Calu3 (cell line): ENCODE measurements at places on chromosomes 12 and 14. TPM values are rescaled to one million over a fixed set of nuclear protein-coding genes. Genes with fewer than 3 reads are reported as not detected.

DNA sequence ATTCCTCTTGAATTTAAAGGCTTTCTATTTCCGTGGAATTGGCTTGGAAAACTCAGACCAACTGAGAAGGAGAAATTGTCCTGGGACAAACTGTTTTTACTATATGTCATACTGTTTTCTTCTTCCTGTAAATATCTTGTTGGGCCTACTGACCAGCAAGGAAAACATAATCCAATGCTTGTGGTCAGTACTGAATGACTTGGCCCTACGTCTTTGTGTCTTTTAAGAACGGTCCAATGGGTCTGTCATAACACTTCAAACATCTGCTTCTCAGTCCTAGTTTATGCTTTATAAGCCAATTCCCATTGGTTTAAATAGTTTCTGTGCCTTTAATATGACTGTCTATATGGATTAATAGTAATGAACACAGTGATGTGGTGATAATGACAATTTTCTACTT, 248.5 kb upstream of the DDHD1 start:
- DNase-seq: no peak

DNA sequence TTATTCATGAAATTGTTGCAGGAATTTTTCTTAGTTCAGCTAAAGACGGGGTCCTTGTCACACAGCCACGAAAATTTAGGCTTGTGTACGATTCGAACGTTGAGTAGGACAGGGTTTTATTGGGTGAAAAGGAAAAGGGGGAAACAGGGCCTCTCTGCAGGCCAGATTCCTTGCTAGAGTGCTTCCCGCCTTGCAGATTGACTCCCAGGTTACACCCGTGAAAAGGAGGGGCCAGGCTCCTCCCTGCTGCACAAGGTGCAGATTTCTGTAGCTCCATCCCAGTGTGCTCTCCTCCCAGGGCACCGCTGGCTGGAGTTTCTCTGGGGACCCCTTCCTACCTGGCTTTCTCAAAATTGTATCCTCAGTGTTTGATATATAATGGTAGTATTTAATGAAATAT, 221.5 kb downstream of the ERC1 start:
- DNase-seq: no peak

GRCh38 chr14:67778792-67779191, 37.6 kb downstream of the ZFYVE26 start:
- no peak for DNase-seq

DNA sequence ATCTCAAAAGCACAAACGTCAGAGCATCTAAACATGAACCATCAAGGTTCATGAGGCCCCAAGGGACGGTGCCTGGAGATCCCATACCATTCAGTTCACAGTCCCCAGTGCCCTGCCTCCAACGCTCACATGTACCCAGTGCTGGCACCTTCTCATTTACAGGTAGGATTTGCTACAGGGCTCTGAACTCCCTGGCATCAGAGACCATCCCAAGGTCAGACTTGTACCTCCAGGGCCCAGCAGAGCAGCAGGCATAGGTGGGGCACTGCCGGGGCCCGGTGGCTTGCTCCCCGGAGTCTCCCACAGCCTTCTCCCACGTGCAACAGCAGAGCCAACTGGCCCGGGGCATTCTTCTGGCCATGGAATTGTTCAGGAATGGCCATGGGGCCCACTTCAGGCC, 114.8 kb downstream of the BCL11B start:
- no peak for DNase-seq

DNA sequence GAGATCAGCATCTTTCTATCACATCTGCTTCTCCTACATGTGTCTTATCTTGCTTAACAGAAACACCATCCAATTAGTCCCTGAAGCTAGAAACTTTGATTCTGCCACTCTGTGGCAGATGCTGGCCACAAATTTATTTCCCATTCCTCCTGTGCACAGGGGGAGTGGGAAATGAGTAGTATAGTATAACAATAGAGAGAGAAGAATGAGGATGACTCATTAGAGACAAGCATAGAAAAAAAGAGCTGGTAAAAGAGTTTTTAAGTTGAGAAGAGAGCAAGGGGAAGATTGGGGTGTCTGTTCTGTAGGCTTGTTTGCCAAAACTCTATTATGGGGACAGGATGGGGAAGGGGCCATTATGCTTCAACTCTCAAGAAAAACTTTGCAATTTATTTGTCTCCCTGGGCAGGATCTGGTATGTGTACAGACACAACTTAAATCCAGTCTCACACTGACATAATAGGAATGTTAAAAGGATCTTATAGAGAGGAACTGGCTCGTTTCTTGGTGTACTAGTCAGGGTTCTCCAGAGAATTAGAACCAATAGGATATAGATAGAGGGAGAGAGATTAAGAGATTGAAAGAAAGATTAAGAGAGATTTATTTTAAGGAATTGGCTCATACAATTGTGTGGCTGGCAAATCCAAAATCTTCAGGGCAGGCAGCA, 142.6 kb upstream of the CPSF6 start:
- no peak for DNase-seq

GRCh38 chr12:103144278-103144677, 186.8 kb downstream of the ASCL1 start:
- no peak for DNase-seq

DNA sequence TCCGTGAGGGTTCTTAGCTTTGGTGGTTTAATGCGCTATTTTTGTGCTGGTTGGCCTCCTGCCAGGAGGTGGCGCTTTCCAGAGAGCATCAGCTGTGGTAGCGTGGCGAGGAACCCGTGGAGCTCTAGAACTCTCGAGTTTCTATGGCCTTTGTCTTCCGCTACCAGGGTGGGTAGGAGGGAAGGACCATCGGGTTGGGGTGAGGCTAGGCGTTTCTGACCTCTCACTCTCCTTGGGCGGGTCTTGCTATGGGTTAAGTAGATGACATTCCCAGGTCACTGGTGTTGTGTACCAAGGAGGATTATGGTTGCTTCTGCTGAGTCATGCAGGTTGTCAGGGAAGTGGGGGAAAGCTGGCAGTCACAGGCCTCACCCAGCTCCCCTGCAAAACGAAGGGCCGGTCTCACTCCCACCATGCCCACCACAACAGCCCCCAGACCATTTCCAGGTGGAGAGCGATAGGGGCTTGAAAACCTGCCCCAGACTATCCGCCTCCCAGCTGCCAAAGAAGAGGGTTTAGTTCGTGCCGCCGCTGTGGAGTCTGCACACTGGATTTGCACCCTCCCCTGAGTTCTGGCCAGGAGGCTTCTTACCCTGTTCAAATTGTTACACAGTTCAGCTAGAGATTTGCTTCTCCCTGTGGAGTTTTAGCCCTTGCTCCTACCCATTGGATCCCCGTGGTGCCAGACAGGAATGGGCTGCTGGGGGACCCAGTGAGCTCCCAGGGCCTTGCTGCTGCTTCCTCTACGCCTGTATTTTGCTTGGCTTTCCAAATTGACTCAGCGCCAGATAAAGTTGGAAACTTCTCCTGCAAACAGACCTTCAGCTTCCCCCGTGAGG, 21.9 kb downstream of the RNFT2 start:
- no peak for DNase-seq

DNA sequence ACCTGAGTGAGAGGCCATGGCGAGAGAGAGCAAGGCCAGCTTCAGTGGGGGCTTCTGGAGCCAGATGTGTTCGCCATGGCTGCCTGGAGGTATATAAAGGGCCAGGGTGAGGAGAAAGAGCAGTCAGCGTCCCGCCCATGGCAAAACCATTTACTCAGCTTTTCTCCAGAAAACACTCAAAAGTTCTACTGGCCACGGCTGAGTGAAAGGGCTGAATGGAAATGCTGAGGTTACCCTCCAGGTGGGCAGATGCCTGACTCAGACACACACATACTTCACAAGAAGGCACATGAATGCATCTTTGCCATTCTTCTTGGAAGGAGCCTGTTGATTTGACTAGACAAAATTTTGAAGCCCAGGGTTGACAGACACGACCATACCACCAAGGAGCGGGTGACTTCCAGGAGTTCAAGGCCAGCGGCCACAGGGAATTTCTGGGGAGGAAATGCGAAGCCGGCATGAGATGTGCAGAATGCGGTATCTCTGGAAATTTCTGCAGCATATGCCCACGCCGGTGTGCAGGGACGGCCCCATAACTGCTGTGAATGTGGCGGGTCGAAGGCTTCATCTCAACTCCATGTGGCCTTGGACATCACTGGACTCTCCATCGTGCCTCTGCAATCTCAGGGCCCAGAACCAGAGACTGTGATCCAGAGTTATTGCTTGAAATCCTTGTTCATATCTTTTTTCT, at the start of gene IL31:
Gene IL31 (minus strand): TSS at position 67 of the 691 bp plus-strand sequence. CDS start 49 bp downstream, at position 18.
- no peak for DNase-seq

GRCh38 chr12:123351349-123351748, 13.3 kb downstream of the SBNO1 start:
- DNase-seq: no peak

DNA sequence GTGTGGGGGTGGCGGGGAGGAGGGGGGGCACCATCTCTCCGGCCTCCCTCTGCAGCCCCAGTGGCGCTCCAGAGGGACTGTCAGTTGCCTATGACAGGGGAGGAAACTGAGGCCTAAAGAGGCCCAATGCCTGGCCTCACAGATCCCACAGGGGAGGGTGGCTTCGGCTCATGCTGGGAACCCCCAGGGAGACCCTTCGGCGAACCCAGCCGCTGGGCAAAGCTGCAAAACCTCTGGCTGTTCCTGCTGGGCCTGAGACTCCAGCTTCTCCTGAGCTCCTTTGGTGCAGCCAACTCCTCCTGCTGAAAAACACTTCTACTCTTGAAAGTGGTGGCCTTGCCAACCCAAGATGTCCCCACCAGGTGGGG, 170.1 kb upstream of the RTL1 start:
- DNase-seq: no peak

DNA sequence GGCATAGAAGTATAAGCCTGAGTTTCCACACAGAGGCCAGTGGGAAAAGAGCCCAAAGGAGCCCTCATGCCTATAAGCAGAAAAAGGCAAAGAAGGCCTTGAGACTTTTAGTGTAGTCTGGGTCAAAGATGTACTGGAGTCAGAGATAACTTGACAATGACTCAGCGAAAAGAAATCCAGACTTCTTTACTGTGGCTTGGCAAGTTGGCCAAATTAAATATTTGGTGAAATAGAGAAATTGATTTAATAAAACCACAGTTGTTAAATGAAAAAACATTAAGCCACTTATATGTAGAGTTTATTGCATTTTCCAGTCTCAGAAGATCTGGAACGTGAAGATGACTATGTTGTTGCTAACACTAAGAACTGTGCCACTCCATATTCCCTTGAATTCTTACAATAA, 105.1 kb downstream of the TMTC3 start:
- no peak for DNase-seq

DNA sequence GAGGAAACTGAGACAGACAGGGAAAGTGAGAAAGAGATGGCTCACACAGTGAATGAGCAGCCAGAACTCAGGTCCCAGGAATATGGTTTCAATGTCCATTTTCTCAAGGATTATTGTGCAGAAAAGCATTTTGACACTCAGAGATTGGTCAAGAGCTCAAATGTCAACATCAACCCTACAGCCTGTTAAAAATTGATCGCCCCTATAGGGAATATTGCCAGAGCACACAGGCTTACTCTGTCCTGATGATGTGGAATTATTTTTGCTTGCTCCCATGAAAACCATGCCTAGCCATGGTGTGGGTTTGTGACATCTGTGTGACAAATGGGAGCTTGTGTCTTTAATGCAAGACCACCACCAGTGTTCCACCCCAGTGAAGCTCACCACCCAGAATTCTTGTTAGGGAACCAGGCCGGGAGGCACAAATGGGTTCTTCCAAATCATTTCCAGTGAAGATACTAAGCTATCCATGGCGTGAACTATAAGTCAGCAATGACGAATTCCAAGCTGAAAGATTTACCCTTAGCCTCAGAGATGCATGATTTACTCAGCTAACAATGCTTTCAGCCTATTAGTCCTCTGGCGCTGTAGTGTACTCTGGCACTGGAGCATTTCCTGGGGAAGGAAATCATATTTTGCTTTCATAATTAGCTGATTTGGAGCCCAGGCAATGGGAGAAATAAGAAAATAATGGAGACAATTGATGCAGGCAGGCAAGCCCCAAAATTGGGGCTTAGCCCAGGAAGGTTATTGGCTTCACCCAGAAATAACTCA, 1188.2 kb upstream of the TMEM132C start:
- DNase-seq: no peak

GRCh38 chr12:28223025-28223554, 32.8 kb downstream of the CCDC91 start:
- DNase-seq: no peak

- no peak for DNase-seq
Observed at GRCh38 chr12:92412856-92413255, 267.2 kb upstream of the BTG1 start.

DNA sequence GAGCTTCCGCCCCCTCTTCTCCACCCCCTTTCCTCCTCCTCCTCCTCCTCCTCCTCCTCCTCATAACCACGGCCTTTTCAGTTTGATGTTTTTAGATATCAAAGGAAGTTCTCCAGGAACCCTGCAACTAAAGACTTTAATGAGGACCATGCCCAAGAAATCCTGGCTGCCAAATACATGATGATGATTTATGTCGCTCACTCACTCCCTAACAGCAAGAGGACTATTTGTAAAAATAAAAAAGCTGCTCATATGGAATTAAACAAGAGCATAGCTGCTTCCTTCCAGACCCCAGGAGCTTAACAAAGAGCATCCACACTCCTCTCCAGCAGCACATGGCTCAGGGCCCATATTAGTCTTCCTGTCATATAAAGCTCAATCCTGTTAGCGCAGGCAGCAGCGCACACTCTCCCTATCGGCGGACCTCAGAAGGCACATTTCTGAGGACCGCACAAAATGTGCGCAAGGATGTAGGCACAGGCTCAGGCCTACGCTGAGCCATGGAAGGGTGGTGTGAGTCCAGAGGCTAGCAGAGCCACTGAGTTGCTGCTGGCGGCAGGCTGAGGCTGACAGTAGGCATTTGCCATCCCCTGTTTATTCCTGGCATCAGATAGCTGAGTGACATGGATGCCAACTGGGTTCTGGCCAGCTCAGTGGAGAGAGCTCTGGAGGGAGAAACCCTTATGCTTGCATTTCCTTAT, 232.8 kb downstream of the MSRB3 start:
- DNase-seq: no peak

DNA sequence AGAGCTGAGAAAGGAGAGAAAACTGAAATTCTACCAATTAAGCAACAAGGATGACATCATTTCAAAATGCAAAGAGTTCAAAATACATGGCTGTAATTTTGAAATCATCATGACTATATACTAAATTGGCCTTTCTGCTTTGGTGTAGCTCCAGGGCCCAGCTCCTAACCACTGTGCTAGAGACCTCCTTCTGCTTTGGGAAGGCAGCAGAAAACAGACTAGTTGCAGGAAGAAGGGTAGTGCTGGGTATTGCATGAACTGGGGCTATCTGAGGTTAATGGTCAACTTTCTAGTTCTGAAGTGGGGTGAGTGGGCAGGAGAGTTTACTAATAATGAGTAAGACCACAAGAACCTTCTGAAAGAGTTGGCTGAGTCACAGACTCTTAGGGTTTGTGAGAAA, 66.2 kb downstream of the PTGER2 start:
- DNase-seq: no peak

Gene ATL1
- total RNA-seq: 3.1 and 4.9 TPM in 2 replicates

Gene SLCO1A2
- not detected in 2 replicates for total RNA-seq

Gene TM7SF3
- total RNA-seq: 62.1 and 70.0 TPM in 2 replicates

Gene WNT1
- not detected in 2 replicates for total RNA-seq

Gene KRT76
- not detected in 2 replicates for total RNA-seq

Gene ANO2
- total RNA-seq: not detected in 2 replicates

Gene JAG2
- 13.8 and 17.6 TPM in 2 replicates for total RNA-seq

Gene FITM1
- total RNA-seq: 0.47 and 0.98 TPM in 2 replicates
